ENCODE measurements at places on chromosomes 2 and 18.

GRCh38 chr2:74537140-74537539 lies 7.4 kb downstream of the HTRA2 start:
- no peak for DNase-seq

GRCh38 chr18:48105317-48105716 lies 174.9 kb upstream of the SMAD2 start:
- no peak for DNase-seq

DNA sequence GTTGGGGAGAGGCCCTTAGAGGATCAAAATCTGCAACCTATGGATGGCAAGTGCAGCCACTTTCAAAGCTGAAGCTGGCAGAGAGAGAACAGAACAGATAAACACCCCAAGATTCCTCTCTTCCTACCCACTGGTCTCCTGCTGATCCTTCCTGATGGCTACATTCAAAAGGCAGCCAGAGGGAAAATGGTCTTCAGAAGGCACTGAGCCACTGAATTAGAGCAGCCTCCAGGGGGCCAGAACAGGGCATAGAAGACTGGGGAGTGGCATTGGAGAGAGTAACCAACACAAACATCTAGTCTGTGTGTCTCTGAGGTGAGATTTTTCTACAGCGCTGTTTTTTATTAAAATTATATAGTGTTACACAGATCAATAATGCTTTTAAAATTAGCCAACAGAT lies 432.6 kb downstream of the PARD3B start:
- no peak for DNase-seq

DNA sequence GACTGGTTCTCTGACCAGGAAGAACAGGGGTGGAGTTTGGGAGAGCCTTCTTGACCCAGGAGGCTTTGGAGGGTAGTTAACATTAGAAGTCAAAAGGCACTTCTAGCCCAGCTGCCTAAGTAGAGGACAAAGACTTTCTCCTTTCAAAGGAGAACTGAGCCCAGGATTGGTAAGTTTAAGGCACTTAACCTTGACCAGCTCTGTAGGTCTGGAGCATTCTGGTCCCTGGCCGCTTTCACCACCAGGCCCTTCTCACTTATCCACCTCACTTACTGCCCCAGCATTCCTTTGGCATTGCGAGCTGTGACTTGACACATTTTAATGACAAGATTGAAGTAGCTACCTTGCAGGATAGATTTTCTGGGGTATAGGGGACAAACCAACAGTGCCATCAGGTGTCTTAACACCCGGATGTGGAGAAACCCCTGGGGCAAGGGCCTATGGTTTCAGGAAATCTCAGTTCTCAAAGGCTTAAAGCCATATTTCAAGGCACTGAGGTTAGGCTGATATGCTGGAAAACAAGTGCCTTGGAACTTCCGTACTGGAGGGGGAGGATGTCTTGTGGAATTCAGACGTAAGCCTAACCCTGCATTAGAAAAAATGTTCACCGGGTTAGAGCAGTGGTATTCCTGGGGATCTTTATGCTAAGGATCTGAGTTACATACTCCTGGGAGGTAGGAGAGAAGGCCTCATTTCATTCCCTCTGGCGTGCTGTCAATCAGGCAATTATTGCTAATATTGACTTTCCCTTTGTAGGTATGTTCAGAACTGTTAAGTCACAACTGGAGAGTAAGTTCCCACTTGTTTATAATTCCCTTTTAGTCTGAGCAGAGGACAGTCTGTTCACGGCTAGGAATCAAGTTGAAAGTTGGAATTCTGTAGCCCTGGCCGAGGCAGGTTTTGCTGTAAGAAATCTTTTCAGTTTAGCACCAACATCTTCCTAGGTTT lies 4.3 kb downstream of the C2orf68 start:
- no peak for DNase-seq

DNA sequence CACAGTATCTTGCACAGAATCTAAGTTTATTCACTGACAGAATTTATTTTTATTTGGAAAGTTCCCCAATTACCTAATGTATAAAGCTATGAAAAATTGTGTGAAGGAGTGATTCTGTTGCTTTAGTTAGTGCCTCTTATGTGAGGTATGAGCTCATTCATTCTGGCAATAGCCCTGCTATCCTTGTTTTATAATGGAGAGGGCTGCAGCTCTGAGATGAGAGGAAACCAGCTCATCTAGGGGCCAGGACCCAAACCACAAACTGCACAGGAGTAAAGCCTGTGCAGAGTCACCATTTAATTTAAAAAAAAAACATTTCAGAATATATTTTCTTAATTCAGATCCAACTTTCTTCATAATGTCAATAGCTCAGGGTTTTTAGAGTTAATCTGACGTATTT lies 383.0 kb downstream of the TMEM182 start:
- no peak for DNase-seq

- DNase-seq = no peak
Measured at GRCh38 chr18:74748809-74749208, 151.1 kb downstream of the ZNF407 start.

- no peak for DNase-seq
Measured at GRCh38 chr18:31667185-31667584, 17.2 kb downstream of the B4GALT6 start.

GRCh38 chr18:40932862-40933261 lies 1022.2 kb upstream of the PIK3C3 start:
- DNase-seq = no peak

- DNase-seq = no peak
Measured at GRCh38 chr18:62033207-62033606, 140.4 kb upstream of the RNF152 start.

GRCh38 chr18:63528863-63529492 lies 13.2 kb upstream of the SERPINB12 start:
- no peak for DNase-seq

DNA sequence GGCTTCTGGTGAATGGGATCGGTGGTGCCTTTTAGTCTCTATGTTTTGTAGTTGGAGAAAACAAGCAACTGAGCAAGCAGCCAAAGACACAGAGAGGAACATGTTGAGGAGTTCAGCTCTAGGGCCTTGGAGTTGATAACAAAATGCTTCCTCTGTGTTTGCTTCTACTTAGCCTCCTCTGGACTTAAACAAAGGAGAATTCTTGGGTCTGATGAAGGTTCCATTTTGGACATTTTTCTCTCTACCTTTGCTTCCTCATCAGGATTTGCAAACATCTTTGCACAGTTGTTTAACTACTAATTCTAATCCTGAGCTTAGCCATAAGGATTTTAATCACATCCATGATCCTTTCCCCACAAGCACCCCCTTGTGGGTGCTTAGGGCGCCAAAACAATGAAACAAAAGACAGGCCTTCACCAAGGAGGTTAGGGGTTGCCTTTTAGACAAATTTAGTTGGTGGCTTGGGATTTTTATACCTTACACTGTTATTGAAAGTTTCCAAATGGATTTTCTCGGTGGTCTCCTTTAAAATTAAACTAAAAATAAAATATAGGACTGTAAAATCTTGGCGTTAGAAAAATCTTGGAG lies 148.5 kb upstream of the SATB2 start:
- no peak for DNase-seq
